Fibroblast of skin of left biceps (primary cell): ENCODE measurements at places on chromosomes 7 and 10.

DNA sequence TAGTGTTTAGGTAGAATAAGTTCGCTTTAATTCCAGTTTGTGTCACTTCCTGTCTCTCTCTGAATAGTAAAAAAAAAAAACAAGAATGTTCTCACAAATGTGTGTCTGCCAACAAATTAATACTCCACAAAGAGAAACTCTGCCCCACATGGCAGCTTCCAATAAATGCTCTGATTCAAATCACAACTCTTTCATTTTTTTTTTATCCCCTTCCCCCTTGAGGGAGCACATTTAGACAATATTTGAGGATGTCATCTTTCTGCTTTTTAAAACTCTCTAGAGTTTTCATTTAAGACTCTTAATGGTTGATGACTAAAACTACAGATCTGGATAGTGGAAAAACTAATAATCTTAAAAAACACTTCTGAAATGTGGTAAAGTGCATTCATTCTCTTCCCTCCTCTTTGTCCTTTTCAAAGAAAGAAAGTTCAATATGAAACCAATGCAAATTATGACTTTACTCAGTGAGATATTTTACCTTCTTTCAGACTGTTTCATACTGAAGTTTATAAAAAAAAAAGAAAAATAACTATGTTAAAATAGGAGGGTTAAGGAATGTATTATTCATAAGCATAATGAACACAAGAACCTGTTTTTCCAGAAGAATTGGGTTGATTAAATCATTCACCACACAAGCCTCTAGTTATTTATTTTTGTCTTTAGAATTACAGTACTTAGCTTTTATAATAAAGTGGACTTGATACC, 42.3 kb downstream of the ARID5B start:
- no peak for DNase-seq

DNA sequence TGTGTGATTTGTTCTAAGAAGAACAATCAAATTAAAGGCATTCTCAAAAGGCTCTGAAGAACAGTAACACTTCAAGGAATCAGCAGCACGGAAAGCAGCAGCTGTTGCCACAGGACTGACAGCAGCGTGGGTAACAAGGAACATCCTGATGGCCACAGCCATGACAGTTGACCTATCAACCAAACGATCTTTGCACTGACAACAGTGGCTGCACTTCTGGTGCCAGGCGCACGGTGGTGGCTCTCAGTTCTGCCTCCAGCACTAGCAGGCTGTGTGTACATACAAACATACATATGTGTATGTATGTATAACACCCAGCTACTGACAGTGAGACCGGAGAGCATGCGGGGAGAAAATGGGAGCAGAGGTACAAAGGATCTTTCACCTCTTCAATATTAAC, 114.1 kb downstream of the ZFAND4 start:
- DNase-seq = no peak

DNA sequence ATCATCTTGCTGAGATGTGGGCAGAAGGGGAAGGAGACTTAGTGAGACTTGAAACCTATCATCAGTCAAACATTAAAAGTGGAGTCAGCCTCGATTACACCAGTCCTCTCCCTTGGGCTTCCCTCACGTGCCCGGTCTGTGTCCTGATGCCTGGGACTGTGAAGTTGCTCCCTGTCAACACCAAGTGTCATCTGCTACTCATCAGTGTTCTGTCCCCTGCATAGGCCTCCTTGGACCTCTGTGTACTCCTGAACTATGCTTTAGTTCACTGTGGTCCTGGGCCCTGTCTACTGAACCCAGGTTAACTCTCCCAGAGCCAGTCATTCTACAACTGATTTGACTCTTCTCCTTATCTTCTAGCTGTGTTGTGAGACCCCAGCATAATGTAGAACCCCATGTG, 506.3 kb downstream of the TYW1 start:
- DNase-seq = no peak

DNA sequence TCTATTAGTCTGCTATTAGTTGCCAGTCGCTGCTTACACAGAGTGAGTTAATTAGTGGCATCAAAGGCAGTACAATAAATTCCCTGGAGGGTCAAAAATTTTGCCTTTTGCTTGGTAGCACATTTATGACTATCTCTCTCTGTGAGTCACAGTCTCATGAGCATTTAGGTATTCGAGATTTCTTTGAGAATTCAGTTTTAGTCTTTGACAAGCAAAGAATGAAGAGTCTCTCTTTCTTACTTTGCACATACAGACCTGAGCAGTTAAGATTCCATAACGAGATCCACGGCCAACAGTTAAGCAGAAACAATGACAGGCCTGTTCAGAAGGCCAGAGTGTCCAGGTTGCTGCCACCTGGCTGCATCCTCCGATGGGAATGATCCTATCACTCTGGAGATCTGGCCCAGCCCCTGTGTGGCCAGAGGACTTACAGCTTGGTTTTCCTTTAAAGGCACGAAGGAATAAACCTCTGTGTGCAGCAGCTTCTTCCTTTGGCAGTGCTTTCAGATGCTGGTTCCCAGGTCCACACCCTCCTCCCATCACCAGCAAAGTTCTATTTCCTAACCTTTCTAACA, 80.6 kb downstream of the GLI3 start:
- DNase-seq = peak; percentile 25

- no peak for DNase-seq
Observed at GRCh38 chr7:141864765-141865447, 23.6 kb upstream of the PRSS37 start.
